Activated T-helper 17 cell treated with anti-CD3 and anti-CD28 coated beads, Interleukin-2, amount 50 U/mL, for 72 hours (primary cell): ENCODE measurements at places on chromosomes 12 and 14. TPM values are rescaled to one million over a fixed set of nuclear protein-coding genes. Genes with fewer than 3 reads are reported as not detected.

GRCh38 chr14:76784266-76784874 lies 23.1 kb downstream of the VASH1 start:
- ATAC-seq, result no peak

DNA sequence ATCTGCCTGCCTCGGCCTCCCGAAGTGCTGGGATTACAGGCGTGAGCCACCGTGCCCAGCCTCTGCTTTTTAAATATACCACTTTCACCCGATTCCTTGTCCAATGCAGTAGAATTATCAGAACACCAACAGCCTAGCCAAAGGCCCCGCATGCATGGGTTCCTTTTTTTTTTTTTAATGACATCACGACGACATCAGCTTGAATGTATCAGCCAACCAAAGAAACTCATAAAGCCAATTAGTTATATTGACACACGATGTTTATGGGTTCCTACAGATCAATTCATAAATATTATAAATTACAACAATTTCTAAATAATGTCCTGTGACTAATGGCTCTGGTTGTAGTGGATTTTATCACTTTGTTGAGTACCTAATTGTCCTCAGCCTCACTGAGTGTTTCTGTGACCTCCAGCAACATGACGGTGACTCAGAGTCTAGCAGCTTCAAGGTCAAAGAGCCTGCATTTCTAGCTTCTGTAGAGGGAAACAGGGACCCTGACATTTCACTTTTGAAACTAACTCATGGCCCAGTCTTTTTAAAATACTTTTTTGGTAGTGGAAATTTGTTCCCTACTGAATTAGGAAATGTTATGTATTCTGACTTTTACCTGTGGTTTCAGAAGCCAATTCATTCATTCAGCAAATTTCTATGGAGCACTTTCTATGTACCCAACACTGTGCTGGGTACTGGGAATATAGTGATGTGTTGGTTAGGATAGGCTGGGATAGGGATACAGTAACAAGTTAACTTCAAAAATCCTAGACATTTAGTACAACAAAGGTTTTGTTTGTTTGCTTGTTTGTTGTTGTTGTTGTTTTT lies 144.1 kb downstream of the SUDS3 start:
- no peak for ATAC-seq

DNA sequence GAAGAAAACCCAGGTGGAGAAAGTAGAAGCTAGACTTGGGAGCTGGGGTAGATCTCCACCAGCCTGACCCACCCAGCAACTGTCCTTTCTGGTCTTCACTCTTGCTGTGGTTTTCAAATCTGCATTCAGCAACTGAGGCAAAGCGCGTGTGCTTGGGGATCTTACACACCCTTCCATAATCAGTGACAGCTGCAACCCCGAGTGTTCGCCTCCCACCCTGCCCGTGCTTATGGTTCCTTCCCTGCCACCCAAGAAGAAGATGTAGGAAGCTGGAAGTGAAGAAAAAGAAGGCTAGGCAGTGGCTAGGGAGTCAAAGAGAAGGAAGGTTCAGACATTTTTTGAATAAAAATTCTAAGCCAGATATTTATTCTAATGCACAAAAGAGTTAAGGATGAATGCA lies 162.6 kb upstream of the CCND2 start:
- no peak for ATAC-seq

DNA sequence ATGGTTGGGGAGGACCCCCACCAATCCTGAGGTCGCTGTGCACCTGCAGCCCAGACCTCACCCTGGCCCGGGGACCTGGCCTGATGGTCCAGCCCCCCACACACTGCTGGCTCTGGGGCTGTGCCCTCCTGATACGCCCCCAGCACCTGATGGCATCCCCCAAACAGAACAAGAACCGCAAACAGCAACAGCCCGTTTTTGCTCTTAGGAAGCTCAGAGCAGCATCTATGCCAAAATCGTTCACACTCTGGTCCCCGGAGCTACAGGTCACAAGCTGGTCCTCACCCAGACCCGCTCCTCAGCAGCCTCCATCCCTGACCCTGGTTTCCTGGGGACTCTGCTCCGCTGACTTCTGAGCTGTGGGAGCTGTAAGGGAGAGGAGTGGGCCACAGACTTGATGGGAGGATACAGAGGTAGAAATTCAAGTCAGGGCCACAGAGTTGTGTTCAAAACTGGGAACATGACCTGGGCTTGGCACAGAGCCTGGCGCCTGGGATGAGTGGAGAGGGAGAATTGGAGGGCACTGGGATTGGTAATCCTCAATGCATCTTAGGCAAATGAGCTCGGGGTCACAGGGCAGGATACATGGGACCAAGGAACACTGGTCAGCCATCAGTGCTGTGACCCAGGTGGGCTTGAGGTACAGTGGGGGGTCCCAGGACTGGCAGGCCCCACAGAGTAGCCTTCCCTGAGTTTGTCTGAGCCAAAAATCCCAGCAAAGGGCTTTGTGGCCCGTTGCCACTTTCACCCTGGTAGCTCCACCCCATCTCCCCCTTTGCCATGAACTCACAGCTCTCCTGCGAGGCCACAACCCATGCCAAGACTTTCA lies 170.9 kb upstream of the RTL1 start:
- no peak for ATAC-seq

GRCh38 chr12:50103767-50104321 lies at the start of gene GPD1:
TSS of gene GPD1 (plus strand) at chr12:50104008. CDS start at chr12:50104051, 43 bp downstream.
- peak; percentile 37 for ATAC-seq

DNA sequence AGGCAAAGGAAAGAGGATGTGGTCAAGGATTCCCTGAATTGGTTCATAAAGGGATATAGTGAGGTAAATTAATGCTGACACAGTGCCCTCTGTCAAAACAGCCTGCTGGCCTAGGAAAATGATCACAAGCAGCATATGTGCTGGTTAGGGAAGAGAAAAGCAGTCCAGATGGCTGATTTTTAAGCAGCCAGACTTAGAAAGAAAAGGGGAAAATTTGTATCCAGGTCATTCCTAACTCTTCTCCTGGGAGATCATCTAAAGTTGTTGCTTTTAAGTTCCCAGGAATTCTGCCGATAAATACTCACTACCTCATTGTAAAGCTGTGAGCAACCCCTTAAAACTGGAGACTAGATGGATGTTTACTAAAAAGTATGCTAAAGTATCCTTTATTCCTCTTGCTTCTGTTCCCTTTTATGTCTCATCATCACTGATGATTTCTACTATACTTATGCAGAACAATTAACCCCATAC lies 46.4 kb upstream of the CNOT2 start:
- ATAC-seq, result no peak

GRCh38 chr14:65731933-65732506 lies 319.5 kb downstream of the FUT8 start:
- ATAC-seq, result peak; percentile 100

GRCh38 chr14:73744175-73744867 lies 30.1 kb upstream of the PNMA1 start:
- ATAC-seq, result no peak

- ATAC-seq, result no peak
These were observed 327.3 kb downstream of the ADGRD1 start for GRCh38 chr12:131281016-131281415.

DNA sequence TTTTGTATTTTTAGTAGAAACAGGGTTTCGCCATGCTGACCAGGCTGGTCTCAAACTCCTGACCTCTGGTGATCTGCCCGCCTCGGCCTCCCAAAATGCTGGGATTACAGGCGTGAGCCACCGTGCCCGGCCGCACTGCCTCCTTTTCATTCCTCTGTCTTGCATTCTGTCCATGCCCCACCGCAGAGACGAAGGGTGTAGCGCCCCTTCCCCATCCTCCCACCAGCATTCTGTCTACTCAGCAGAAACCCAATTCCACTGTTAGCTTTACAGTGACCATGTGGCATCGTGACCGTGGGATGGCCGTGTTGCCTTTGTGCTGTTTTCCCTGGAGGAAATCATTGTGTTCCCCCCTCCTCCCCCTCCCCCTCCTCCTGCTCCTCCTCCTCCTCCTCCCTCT lies 10.3 kb downstream of the TEX22 start:
- no peak for ATAC-seq

GRCh38 chr12:67645601-67646000 lies 2.9 kb upstream of the DYRK2 start:
- ATAC-seq, result no peak

DNA sequence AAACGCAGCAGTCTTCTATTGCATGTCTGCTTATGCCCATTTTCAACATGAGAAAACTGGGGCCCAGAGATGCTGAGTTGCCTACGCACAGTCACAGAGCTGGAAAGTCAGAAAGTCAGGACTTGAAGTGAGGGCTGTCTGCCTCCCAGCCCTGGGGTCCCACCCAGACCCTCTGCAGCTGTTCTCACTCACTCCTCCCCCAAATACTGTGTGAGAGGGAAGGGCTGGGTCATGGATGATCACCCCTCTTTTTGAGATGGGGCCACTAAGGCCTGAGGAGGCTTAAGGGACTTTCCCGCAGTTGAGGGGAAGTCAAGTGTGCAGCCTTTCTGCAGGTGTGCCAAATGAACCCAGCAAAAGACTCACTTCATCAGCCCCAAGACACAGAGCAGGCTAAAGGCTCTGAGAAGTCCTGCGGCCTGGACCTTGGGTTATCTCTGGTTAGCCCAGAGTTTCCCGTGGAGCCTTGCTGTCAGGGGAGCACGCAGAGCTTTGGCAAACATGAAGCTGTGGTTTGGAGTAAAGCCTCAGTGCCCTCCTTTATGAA lies 18.7 kb downstream of the DTX1 start:
- ATAC-seq, result peak; percentile 40

- ATAC-seq, result peak; percentile 44
These were observed 759 bp upstream of the KLC1 start for GRCh38 chr14:103628221-103628683.

- no peak for ATAC-seq
These were observed 251.5 kb downstream of the PAWR start for GRCh38 chr12:79439175-79439825.

GRCh38 chr12:120981407-120981941 lies 3.1 kb downstream of the HNF1A start:
- no peak for ATAC-seq

DNA sequence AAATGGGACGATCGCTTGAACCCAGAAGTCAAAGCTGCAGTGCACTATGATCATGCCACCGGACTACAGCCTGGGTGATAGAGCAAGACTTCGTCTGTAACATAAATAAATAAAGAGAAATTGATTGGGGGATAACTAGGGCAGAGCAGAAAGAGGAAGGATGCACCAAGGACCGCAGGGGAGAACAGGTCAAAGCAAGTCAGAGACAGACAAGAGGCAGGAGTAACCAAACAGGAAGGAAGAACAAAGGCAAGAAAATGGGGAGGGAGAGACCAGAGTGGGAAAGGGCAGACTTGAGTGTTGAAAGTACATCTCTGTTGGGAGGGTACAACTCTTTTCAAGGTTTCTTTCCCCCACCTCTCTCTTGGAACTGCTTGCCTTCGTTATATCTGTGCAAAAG lies 50.8 kb upstream of the ELK3 start:
- peak; percentile 22 for ATAC-seq

GRCh38 chr12:11981121-11981733 lies 89.5 kb upstream of the BCL2L14 start:
- ATAC-seq, result peak; percentile 81

The SRRM4 gene
- not detected for total RNA-seq

The EPYC gene
- not detected for total RNA-seq

The CMKLR1 gene
- not detected for total RNA-seq

The GLIPR1L1 gene
- total RNA-seq, result not detected

The SAMD4A gene
- 3.2 TPM for total RNA-seq

The C12orf50 gene
- total RNA-seq, result not detected

The KRT80 gene
- not detected for total RNA-seq

The SERPINA3 gene
- total RNA-seq, result not detected

The PWP1 gene
- total RNA-seq, result 72.3 TPM

The ADCY4 gene
- 2.3 TPM for total RNA-seq

The ZNF891 gene
- 1.4 TPM for total RNA-seq

The CACNA2D4 gene
- total RNA-seq, result 23.0 TPM

The LBHD2 gene
- total RNA-seq, result not detected

The ISCA2 gene
- 28.5 TPM for total RNA-seq

The WNT1 gene
- not detected for total RNA-seq

The MYH6 gene
- total RNA-seq, result 0.82 TPM

The ADAMTS20 gene
- total RNA-seq, result 0.05 TPM

The CPNE6 gene
- total RNA-seq, result not detected
